ENCODE measurements at places on chromosomes 12 and 14. TPM values are rescaled to one million over a fixed set of nuclear protein-coding genes. Genes with fewer than 3 reads are reported as not detected.

- no peak for DNase-seq
Observed at GRCh38 chr12:114450515-114451300, 44.8 kb upstream of the TBX5 start.

- no peak for DNase-seq
Observed at GRCh38 chr14:20419419-20419818, 6.1 kb upstream of the TEP1 start.

- DNase-seq: no peak
Observed at GRCh38 chr12:100077367-100077766, 65.3 kb downstream of the BLTP3B start.

DNA sequence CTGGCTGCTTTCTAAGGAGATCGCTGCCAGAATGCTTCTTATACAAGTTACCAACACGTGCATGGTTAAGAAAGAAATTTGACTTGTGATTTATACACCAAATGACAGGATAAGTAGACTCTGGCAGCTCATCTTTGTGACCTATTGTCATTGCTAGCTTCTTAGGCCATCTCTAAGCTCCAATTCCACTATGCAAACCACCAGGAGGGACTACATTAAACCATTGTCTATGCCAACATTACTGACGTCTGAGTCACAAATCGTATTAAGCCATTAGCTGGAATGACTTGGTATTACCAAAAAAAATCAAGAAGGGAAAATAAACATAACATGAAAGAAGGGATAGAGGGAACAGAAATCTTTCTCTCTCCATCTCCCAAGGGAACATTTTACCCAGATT, 15.8 kb upstream of the VPS33A start:
- DNase-seq: no peak

DNA sequence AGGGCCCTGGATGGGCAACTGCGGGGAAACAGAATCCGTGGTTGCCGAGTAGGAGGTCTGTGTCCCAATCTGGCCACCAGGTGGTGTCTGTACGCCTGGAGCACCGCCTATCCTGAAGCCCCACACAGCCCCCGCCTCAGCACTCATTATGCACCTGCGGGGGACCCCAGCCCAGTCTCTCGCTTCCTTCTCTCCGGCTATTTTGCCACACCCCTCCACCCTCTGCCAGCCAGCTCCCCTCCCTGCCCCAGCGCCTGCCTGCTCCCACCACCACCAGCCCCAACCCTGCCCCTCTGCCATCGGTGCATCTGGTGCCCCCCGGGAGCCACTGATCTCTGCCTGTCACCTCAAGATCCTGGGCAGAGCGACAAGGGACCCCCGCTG, 2.2 kb upstream of the NXPH4 start:
- no peak for DNase-seq

- DNase-seq: no peak
Observed at GRCh38 chr14:54550514-54550913, 16.4 kb upstream of the SAMD4A start.

DNA sequence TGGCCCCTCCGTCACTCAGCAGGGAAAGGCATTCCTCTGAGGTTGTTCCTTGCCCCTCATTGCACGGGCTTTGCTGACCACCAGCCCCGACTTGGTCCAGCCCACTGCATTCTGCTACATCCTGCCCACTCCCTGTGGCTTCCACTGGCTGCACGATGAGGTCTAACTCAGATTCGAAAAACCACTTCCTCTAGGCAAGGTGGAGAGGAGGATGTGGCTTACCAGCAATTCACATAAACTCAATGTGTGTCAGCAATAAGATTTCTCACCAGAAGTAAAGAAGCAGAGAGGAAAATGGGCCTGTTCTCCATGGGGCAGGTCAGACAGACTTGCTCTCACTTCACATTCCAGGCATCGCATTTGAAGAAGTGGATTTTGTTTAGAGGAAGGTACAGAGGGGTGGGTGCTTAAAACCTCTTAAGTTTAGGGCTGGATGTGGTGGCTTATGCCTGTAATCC, 14.7 kb downstream of the GPR68 start:
- DNase-seq: no peak

DNA sequence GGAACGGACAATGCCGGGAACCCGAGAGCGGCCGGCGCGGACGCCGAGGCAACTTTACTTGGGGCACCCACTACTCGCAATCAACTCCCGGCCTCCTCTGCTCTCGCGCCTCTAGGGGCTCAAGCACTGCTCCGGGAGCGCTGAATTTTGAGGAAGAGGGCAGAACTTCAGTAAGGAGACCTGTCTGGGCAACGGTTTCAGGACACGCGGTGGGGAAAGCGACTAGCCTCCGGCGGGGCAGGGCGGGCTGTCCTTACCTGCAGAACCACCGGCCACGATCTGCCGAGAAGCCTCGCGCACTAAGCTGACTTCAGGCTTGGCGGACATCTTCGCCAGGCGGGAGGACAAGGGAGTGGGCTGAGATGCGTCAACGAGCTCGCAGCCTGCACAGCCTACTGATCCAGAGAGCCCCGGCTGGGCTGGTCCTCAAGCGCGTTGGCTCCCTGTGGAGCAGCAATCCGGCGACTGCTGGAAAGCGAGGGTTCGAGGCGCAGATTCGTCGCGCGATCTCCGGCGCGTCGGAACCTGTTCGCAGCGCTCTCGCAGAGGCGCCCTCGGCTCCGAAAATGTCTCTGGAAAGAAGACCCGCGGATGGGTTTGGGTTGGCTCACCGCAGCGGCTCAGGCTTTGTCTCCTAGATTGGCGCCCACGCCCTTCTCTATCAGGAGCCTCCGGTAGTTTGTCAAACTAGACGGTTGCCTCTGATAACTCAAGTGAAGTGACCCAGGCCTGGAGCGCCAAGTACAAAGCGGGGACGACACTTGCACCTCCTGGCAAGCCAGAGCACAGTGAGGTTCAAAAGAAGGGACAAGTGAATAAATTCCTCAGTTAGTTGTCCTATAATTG, at the start of gene SLC25A21:
Gene SLC25A21 (minus strand): TSS at position 583 of the 846 bp plus-strand sequence.
- DNase-seq: peak; percentile 83

DNA sequence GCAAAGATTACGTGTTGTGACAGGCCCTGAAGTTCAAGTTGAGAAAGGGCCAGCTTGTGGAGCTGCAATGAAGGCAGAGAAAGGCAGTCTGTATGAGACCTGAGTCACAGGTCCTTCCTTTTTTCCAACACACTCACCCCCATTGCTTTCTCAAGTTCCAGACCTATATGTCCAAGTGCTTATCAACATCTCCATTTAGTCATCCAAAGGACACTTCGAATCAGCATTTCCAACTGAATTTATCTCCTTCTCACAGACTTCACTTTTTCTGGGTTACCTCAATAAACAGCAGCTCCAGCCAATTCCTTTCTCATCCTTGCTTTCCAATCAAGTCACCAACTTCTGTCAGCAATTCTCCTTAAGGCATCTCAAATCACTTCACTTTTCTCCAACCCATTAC, 56.4 kb upstream of the KIF21A start:
- no peak for DNase-seq

DNA sequence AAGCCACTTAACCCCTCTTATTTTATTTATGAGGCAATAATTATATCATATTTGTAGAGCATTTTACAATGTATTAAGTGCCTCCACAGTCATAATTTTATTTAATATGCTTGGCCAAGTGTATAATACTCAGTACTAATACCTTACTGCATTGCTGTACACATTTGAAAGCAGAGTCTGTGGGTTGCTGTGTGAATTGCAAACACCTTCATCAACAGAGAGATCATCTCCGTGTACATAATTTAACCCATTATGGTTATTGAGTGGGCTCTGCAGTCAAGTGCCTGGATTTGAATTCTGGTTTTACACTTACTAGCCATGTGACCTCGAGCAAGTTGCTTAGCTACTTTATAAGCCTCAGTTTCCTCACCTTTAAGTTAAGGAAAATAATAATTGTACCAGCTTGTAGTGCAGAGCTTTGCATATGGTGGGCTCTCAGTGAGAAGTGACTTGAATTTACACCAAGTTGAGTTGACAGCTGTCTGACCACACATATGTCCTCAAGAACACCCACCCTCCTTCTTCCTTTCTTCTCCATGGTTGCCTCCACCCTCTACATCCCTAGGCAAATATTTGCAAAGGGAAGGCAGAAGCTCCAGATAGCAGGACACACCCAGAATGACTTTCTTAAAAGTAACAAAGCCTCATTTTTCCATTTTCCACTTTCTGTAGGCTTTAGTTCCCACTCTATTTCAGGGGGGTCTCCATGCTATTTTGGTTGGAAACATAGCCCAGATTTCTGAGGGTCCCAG, 12.3 kb downstream of the CRACR2A start:
- no peak for DNase-seq

DNA sequence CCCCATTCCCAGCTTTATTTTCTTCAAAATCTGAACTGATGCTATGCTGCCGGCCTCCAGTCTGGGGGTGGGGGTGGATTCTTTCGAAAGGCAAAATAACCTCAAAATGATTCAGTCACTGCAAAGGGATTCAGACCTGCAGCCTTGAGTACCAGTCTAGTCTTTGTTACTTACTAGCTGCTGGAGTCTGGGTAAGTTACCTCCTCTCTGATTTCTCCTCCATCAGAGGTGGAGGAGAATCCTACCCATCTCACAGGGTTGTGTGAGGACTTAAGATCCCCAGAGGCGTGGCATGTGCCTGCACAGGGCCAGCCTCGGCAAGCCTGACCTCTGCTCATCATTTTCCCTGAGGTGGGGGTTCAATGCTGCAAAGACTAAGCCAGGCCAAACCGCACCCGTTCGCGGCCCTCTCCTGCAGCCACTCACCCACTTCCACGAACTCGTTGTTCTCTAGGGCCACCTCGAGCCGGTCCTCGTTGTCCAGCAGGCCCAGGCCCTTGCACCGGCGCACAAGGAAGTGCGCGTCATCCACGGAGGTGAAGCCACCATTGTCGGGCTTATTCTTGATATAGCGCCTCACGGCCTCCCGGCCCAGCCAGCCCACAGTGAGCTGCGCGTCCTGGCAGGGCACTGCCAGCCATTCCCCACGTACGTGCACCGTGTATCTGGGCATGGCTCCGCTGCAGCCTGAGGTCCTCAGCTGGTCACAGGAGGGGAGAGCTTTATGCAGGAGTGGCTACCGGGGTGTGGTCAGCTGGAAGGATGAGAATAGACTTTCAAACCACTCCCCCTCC, 709 bp downstream of the HAL start:
- no peak for DNase-seq

DNA sequence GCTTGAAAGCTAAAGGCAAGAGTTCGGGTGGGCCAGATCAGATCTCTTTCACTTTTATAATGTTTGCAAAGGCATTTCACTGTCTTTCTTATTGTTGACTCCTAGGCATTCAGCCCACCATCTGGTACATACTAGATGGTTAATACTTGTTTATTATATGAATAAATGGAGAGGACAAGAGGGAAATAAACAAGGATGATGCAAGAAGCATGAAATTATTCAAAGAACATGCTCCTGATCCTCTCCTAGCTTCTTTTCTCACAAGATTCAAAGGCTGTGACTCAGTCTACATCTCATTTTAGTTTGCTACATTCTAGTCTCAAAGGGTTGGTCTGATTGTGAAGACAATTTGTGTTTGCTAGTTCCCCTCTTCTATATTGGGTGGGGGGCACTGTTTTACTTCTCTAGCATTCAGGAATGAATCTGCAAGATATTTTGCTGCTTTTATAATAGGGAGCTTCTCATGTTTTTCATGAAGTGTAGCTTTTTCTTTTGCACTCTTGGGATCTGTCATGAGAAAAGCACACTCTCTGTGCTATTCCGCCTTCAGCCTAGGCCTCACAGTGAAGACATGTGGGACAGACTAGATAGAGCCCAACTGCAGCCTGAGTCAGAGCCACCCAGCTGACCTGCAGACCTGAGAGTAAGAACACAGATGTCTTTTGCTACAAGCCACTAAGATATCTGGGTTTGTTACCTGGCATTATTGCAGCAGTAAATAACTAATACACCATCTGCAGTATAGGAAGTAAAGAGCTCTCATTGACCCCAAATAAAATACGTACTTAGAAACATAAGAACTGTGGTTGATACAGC, 65.7 kb downstream of the PTHLH start:
- no peak for DNase-seq

Gene TAS2R10
- 1.7 TPM for total RNA-seq

Gene CLEC1B
- total RNA-seq: not detected

Gene ACOT6
- not detected for total RNA-seq

Gene SLC35E3
- 13.8 TPM for total RNA-seq

Gene CLEC2A
- total RNA-seq: not detected

Gene TMEM229B
- total RNA-seq: 2.9 TPM
